ENCODE measurements at places on chromosomes 13 and 19.

DNA sequence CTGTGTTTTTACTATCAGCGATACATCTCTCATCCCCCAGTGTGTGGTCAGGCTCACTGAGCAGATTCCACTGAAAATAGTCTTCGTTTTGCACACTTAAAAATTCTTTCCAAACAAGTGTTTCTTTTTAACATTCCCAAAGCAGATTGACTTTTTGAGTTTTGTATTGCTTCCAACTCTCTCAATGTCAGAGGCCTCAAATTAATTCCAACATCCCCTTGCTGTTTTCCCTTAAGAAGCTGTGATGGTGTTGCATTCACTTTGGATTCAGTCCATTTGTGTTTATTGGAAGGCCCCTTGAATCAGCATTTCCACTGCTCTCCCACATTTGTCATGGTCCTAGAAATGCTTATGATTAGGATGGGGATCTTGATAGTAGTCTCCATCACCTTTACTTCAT, 228.7 kb downstream of the KCNRG start:
- no peaks in the 10 kb centered on the region for H3K36me3 ChIP-seq
- DNase-seq: no peak
- no peaks in the 10 kb centered on the region for H3K4me1 ChIP-seq
- no peak overlapping the region for H3K4me3 ChIP-seq
- no peaks in the 10 kb centered on the region for H3K27me3 ChIP-seq
- H3K27ac ChIP-seq: no peak overlapping the region

DNA sequence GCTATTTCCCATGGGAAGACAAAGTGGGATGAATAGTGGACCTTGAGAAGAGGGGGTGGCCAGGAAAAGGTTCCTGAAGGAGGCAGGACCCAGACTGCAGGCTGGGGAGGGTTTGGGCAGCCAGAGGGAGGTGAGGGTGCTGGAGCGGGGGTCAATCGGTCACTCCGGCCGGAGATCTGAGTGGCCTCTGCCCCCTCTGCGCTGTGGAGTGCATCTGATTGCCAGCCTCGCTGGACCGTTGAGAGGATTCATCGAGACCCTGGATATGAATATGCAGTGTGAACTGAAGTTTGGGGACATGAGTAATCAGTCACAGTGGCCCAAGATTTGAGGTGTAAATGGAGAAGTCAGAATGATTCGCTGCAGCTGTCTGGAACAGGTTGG, 5.5 kb upstream of the ZNF580 start:
- H3K36me3 ChIP-seq: peaks cover 14% of the 10 kb centered on the region
- DNase-seq: no peak
- H3K4me3 ChIP-seq: peak overlapping the region; percentile 100

DNA sequence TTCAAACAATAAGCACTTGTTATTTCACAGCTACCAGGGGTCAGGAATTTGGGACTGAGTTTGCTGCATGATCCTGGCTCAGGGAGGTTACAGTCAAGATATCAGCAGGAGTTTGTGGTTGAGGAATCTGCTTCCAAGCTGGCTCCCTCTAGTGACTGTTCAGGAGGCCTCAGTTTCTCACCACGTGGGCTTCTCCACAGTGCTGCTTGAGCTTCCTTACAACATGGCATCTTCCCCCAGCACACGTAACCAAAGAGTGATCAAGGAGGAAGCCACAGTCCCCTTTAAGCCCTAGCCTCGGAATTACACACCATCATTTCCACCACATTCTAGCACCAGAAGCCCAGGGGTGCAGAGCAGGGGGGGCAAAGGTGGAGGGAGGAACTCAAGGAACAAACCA, 28.8 kb downstream of the CELF5 start:
- no peak overlapping the region for H3K27ac ChIP-seq
- H3K36me3 ChIP-seq: peaks cover 32% of the 10 kb centered on the region
- no peaks in the 10 kb centered on the region for H3K27me3 ChIP-seq
- no peak for DNase-seq

DNA sequence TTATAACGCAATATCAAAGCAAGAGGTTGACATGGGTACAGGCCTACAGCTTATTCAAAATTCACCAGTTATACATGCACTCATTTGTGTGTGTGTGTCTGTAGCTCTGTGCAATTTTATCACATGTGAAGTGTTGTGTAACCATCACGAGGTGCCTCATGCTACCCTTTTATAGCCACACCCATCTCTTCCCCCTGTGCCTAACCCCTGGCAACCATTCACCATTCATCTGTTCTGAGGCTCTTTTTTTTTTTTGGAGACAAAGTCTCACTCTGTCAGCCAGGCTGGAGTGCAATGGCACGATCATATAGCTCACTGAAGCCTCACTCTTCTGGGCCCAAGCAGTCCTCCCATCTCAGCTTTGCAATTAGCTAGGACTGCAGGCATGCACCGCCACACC, 78.4 kb downstream of the DPF1 start:
- peaks cover 5% of the 10 kb centered on the region for H3K36me3 ChIP-seq
- H3K4me3 ChIP-seq: no peak overlapping the region

DNA sequence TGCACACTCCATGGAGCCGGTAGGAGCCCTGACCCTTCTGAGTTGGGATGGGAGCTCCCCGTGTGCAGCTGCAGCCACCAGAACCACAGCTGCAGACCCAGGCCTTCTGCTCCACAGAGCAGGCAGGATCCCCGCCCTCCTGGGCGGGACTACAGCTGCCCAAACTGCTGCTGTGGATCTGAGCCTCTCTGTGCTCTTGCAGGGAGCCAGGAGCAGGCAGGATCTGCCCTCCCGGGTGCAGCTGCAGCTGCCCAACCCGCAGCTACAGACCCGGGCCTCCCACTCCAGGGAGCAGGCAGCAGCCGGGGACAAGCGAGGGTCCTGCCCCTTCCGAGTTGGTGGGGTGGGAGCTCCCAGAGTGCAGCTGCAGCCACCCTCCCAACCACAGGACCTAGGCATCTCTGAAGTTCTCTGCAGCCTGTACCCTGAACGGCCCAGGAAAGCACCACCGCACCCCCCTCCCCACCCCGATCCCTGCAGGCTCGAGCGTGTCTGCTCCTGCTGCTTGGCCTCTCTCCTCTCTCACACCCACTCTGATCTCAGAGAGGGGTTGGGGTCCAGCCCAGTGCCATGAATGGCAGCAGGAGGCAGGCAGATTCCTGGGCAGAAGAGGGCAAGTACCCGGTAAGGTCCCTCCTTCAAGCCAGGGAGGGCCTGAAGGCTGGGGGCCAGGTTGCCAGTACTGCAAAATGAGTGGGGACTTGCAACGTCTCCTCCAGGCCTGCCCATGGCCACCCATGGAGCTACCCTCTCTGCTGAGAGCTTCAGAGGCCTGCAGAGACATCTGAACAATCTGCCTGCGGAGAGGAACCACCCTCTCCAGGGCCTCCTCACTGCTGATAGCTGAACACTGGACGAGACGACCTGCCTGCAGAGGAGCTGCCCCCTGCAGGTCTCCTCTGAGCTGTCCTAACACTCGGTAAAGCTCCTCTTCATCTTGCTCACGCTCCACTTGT, 16.4 kb upstream of the EMP3 start:
- DNase-seq: peak; percentile 76
- H3K4me3 ChIP-seq: no peak overlapping the region
- H3K4me1 ChIP-seq: no peaks in the 10 kb centered on the region
- H3K36me3 ChIP-seq: no peaks in the 10 kb centered on the region
- no peak overlapping the region for H3K27ac ChIP-seq

DNA sequence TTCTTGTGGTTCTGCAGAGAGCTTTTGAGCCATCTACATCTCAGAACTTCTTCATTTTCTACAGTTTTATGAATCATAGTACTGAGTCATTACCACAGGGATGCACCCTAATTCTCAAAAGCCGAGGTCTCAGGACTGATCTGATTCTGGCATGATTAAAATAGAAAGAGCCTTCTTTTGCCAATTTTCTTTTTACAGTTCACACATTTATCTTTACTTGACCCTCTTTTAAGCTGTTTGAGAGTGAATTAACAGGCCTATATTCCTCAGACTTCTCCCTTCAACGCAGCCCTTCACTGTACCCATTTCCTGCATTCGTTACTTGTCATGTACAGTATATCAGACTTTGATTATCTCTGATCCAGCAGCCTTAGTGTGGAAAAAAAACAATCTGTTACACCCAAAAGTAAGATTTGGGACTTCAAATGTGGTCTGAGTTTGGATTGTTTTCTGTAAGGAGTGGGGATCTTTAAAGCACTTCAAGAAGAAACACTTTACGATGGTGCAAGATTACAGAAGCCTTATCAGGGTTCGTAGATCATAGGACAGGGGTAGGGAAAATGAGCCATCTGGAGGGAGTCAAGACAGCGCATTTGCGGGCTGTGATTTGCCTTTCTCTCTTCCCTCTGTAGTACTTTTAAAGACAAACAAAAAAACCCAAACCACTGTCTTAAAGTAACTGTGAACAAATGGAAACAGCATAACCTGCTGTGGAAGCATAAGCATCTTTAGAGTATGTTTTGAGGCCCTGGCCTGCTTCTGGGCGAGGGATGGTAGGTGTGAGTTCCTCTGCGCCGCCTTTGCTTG, 15.3 kb upstream of the GPR183 start:
- H3K27me3 ChIP-seq: no peaks in the 10 kb centered on the region
- DNase-seq: no peak
- H3K4me3 ChIP-seq: no peak overlapping the region
- peaks cover 15% of the 10 kb centered on the region for H3K36me3 ChIP-seq
- no peaks in the 10 kb centered on the region for H3K4me1 ChIP-seq
- H3K27ac ChIP-seq: no peak overlapping the region
